Stimulated activated CD4-positive, alpha-beta T cell treated with anti-CD3 and anti-CD28 coated beads, Interleukin-1b, Interleukin-23, amount 100 ng/mL, for 1 hour (primary cell): ENCODE measurements at places on chromosomes 5 and 9.

- DNase-seq, result no peak
These were observed 229.0 kb downstream of the TSSK1B start for GRCh38 chr5:113205807-113206206.

- no peak for DNase-seq
These were observed 4.3 kb downstream of the SPIN1 start for GRCh38 chr9:88392549-88392948.

- no peak for DNase-seq
These were observed at the start of gene HOMER1 for GRCh38 chr5:79513704-79514390. Gene HOMER1 (minus strand): TSS chr5:79514134. CDS start chr5:79512774, 1,360 bp downstream.

DNA sequence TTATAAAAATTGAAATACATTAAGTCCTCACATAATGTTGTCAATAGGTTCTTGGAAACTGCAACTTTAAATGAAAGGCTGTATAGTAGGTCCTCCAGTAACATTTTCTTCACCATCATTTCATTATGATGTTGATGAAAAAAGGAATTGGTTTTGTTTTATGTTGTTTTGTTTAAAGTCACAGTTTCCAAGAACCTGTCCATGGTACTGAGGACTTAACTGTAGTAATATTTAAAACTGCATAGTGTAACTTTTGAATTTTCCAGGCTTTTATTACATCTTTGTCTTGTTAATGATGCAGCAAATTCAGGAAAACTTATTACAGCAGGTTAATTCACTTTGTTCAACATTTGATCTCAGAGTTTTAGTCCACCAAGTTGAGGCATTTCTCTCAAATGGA, 11.6 kb downstream of the SECISBP2 start:
- DNase-seq, result no peak

DNA sequence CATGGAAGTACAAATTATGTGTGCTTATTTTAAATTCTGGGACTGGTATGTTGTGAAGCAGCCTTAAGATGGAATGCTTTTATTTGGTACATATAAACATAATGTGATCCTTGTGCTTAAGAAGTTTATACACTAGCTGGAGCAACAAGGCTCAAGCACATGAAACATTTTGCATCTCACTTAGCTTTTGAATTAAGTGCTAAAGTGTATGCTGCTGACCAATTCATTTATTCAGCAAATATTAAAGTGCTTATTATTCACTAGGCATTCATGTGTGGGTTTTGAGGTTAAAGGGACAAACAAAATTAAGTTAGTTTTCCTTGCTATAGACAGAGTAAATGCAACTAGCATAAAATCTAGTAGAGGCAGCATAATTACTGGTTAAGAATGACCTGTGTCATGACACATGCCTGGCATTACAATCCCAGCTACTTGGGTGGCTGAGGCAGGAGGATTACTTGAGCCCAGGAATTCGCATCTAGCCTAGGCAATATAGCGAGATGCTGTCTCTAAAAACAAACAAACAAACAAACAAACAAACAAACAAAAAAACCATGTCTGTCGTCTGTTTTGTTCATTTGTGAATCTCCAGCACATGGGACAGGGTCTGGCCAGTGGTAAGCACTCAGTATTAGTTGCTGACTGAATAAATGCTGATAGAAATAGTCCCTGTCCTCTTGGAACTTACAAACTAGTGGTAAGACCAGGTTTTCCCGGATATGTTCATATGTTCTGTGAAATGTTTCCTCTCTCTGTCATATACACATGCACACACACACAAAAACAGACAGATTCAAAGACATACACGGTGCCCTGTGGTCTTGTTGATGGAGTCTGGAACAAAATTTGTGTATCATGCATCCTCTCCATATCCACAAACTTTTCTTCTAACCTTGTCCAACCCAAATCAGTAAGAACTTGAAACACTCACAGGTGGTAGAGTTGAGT, 41.9 kb upstream of the TNFAIP8 start:
- DNase-seq, result no peak

GRCh38 chr9:123997665-123998277, 13.8 kb upstream of the LHX2 start:
- no peak for DNase-seq

DNA sequence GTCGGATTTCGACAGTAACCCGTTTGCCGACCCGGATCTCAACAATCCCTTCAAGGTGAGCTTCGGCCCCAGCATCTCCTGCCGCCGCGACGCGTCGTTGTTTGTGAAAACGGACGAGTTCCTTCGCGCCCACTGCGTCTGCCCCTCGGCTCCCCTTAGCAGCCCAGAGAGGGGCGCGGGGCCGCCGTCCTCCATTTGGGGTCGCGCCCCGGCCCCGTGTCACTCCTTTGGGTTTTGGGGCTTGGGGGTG, 182 bp downstream of the SCAMP1 start:
- DNase-seq, result no peak

DNA sequence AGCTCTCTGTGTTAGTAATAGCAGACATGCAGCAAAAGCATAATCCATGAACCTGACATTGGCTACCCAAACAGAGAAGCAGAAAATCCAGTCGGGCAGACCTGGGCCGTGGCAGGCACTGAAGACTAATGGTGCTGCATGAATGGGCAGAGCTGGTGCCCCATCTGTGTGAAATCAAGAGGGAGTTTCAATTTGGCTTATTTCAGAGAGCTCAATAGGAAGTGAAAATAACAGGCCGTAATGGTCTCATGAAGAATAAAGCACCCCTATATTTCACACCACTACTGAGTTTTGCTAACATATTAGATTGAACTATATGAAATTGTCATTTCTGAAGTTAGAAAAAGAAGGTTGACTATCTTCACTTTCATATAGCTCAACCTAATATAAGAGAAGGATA, 149.7 kb downstream of the ENC1 start:
- no peak for DNase-seq

GRCh38 chr9:130815242-130815808, 19.7 kb upstream of the ABL1 start:
- DNase-seq, result no peak

DNA sequence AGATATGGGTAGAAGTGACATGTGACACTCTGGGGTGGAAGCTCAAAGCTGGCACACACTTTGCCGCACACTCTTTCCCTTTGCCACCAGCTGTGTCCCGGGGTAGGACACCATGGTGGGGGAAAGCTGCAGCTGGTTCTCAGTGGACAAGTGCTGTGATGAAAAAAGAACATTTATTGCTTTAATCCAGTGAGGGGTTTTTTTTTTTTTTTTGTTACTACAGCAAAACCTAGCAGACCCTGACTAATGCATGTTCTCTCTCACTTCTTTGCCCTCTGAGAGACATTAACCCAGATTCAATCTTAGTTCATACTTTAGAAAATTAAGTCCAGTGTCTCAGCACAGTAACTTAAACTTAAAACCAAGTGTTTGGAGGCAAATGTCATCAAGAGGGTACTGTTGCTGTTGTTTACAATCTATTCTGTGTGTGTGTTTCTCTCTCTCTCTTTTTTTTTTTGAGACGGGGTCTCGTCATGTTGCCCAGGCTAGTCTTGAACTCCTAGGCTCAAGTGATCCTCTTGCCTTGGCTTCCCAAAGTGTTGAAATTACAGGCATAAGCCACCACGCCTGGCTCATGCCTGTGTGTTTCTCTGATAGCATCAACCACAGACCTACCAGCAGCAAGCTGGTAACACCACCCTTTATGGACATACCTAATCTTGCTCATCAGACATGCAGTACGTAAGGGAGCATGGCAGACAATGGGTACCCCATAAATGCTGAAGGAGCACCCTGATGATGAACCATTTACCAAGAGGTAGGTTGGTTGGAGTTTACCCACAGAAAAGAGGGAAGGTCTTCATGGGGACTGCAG, 84.7 kb upstream of the TBC1D2 start:
- no peak for DNase-seq

- no peak for DNase-seq
These were observed 39.0 kb upstream of the ZFP37 start for GRCh38 chr9:113095561-113095960.

- DNase-seq, result no peak
These were observed 88.4 kb upstream of the SLIT3 start for GRCh38 chr5:169389318-169389717.

- no peak for DNase-seq
These were observed 214.3 kb upstream of the GRIA1 start for GRCh38 chr5:153276151-153276550.

DNA sequence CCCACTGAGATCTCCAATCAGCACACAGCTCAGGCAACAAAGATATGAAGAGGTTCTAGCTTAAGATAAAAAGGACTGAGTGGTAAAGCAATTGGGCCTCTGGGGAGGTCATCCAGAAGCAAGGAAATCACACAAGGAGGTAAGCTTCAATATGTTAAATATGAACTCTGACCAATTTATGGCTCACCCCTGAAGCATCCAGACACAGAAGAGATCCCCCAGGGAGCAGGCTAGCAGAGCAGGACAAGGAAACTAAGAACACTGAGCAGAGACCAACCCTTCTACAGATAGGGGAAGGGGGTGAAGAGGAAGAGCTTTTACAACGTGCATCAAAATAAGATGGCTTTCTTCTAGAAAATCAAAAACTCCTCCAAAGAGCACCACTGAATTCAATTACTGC, 616.2 kb downstream of the DNAH5 start:
- no peak for DNase-seq

DNA sequence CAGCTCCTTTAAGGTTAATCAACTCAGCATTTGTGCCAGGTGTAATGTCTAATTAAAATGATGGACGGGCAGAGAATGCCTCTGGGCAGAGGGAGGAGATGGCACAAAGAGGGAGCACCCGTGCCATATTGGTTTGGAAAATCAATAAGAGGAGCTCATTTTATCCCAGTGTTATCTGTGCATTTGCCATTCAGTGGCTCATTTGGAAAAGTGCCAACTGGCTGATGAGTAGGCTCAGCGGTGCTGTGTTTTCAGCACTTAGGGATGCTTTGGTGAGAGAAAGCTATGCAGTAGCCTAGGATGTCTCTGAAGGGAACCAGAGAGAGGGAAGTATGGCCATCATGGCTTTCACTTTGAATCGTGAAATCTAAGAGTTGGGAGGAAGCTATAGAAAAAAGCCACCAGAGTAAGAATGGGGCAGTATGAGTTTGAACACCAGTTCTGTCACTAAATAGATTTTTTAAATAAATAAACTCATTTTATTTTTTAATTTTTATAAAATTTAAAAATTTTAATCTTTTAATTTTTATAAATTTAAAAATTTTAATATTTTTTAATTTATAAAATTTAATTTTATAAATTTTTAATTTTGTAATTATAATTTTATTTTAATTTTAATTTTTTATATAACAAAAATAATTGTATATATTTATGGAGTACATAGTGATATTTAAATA, 472.8 kb downstream of the BRINP1 start:
- DNase-seq, result no peak

DNA sequence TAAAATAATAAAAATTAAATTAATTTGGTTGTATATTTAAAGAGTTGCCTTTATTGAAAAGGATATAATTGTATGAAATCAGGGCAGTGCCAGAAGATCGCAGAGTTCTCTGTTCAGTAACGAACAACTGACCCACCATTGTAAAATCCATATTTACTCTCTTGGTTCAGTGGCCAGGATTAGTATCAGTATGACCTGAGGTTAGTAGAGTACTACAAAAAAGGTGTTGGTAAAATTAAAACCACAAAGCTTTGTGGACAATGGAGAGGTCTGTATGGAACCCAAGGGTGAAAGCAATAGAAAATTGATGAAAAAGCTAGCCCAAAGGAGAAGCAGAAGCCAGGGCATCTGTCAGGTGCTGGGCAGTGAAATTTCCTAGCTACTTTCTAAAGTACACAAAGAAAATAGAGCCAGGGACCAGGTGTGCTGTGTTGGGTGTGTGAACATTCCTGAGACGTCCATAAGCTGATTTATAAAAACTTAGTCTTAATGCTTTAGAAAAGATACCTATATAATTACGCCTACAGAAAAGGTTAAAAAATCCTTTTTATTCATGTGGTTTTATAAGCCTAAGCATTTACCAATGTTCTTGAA, 159.5 kb downstream of the AOPEP start:
- DNase-seq, result no peak

DNA sequence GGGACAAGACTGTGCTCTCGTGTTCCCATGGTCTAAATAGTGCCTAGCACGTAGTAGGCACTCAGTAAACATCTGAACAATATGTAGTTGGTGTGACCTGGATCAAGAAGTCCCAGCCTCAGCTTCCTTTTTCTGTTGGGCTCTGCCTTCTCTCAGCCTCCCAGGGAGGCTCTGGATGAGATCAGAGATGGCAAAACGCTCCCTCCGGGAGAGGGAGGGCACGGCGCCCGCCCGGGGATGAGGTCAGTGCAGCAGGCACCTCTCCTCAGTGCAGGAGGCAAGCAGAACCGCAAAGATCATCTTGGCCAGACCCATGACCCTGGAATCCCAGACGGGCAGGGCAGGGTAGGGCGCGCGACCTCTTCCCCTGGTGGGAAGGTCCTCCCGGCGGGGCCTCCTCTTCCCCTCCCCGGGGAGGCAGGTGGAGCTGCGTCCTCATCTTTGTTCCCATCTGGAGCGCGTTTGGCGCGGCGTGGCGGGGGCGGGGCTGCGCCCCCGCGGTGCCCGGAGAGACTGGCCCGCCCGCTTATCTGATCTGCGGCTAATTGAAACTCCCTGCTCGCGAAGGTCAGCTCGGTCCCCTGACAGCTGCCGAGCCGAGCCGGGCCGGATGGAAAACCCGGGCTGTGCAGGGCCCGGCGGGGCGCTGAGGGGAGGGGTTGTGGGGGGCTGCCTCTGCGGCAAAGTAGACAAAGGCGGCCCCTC, 60.9 kb downstream of the CXXC5 start:
- DNase-seq, result no peak

GRCh38 chr5:29462241-29462640, 1731.2 kb upstream of the CDH6 start:
- no peak for DNase-seq

GRCh38 chr5:95883185-95884016, 60.9 kb upstream of the GLRX start:
- no peak for DNase-seq

DNA sequence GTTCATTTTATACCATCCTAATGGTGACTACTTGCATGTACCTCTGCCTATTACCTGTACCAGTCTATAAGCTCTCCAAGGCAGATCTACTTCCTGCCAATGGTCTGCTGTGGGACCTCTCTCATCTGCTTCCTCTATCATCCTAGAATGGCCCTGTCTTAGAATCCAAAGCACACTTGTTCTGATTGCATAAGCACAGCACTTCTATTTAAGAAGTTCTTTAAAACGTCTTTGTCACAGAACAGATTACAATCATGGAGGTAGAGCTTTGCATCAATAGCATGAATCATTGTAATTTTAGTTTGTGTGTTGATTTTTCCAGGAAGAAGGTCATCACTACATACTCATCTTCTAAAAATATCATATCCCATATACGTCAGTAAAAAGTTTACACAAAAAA, 131.8 kb upstream of the ACOT12 start:
- no peak for DNase-seq

GRCh38 chr5:80035839-80036238, 691 bp downstream of the THBS4 start:
- no peak for DNase-seq

DNA sequence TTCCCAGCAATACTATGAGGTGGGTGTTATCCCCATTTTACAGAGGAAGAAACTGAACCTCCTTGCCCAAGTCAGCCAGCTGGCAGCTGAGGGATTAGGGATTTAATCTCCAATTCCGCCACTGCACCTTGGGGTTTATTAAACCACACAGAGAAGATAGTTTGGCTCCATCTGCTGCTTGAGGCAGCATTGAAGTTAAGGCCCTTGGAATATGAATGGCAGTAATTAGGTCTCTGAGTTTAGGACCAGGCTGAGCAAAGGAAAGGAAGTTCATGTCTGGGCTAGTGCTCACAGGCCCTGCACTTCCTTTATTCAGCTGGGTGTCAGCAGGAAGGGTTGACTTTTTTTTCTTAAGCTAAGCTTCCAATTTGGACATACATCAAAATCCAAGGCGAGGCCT, 86.9 kb upstream of the GDNF start:
- no peak for DNase-seq
